ENCODE measurements at places on chromosomes 3 and 15.

DNA sequence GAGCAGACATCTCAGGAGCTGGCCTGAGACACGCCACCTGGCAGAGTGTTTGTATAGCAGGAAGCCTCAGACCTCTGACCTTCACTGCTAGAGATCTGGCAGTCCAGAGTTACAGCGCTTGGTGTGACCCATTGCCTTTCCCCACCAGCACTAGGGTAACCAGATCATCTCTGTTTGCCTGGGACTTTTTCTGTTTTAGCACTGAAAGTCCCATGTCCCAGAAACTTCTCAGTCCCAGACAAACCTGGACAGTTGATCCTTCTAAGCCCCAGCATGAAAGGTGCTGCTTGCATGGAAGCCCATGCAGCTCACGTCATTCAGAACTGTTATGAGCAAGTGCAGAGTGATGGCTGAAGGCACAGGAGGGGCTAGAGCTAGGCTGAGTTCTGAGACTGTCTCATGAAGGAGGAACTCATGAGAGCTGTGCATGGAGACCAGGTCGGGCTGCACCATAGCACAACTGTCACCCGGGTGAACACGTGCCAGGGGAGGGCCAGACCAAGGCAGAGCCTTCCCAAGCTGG, 18.2 kb upstream of the AHSG start:
- DNase-seq: no peak

DNA sequence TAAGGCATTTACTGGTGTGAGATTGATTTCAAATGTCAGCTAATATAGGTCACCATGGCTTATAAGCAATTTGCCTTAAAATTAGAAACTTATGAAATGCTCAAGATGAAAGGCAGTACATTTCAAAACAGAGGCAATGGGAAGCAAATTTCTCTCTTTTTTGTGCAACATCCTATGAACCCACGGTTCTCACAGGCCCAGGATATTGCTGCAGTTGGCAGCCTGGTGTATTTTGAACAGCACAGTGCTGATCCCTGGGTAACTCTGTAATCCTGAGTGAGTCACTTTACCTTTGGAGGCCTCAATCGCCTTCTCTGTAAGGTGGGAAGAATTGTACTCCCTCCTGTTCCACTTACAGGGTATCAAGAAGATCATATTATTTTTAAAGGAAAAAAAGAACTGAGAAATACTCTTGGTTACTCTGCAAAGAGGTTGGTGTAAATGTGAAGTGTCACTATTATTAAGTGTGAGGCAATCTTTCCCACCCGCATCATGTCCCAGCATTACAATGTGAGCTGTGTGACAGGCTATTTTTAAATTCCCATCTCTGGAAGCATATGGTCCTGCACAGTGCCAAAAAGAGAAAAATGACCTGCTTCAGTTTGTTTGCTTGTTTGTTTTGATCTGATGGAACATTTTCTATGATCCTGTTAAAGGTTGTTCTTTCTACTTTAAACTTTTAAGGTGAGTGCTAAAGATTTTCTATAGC, 190.1 kb upstream of the LPP start:
- no peak for DNase-seq

GRCh38 chr15:37101980-37102304, 1.6 kb upstream of the MEIS2 start:
- no peak for DNase-seq

- no peak for DNase-seq
Measured at GRCh38 chr3:155227141-155227540, 66.3 kb downstream of the STRIT1 start.

DNA sequence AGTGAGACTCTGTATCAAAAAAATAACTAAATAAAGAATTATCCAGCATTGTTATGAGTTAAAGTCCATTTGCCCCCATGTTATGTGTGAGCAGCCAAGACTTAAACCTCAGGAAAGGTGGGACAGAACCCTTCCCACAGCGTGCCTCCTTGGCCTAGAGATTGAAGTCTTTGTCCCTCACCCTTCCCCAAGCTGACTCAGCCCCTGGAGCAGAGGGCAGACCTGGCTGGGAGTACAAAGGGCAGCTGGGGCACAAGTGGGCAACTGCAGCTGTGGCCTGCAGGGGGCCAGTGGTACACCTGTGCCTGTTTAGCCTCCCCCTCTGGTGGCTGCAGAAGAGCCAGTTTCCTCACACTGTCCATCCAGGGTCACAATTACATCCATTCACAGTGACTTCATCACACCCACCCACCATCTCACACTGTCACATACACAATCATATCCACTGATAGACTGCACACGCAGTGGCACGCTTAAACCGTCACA, 940 bp upstream of the ACY1 start:
- DNase-seq: no peak

DNA sequence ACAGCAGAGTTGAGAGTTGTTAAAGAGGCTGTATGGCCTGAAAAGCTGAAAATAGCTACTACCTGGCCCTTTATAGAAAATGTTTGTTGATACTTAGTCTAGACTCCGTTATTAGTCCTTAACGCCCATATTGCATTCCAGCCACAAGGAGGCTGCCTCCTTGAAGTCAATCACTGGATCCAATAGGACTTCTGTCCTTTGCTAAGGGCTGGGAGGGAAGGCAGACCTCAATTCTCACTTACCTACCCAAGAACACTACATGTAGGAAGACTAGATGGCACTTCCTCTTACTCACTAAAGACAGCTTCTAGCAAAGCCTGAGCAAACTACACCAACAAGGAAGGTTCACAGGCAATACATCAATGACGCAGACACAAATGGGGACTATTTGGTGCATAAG, 139.5 kb upstream of the HACD2 start:
- DNase-seq: no peak

- DNase-seq: no peak
Measured at GRCh38 chr3:188171682-188172467, 17.9 kb downstream of the LPP start.

DNA sequence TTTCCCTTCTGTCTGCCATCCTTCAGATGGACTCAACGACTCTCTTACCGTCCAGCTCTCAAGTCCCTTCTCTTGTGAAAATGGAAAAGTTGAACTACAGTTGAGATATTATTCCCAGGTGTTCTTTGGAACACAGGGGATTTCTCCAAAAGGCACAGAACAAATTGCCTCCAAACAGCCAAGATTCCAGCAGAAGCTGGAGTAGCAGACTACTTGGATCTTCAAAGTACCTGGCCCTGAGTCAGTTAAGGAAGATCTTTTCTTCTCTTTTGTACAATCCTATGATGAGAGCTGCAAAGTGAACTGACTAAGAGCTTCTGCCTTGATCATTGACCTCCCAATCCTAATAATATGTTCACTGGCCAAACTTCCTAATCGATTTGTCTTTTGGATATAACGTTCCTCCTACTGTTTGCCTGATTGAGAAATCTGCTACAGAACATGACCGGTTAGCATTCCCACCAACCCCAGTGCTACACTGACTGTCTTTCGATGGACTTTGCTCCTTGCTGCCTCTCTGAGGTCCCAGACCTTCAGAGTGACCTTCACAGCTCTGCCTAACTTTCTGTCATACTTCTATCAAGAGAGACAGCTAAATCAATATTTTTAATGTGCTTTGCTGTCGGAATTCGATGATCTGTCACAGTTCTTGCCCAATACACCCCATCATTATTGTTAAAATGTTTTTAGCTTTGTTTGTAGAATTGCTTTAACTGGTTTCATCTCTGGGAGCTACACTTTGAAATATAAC, 21.9 kb downstream of the PAQR9 start:
- DNase-seq: no peak

GRCh38 chr15:56964182-56964581, 45.7 kb downstream of the TCF12 start:
- no peak for DNase-seq

DNA sequence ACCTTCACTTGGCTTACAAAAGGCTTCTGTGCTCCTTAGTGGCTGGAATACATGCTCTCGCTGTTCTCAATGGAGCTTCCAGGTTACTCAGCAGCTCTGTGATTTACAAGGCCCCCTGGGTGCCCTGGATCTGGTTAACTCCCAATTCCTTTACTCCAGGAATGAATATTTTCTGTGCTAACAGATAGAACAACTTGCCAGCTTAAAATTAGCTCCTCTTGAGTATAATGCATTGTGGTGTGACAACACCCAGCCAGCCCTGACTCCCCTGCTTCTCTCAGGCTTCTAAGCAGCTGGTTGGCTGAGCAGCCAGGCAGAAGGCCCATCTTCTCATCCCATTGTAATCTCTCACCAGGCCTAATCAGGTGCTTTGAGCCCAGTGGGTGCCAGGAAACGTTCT, 246.4 kb downstream of the ALCAM start:
- no peak for DNase-seq

DNA sequence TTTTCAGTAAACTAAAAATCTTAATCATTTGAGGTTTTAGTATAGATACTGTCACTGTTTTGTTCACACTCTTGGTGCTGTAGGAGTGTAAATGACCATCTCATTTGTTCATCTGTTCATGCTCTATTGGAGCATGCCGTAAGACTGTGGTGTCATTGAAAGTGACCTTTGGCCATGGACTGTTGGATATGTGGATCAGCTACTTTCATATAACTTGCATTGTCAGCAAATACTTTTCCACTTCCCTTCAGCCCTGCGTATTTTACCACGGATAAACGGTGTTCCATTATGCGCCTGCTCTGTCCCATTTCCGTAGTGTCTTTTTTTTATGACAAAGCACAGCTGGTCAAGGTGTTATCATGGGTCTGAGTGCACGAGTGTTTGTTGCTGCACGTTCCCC, 32.6 kb upstream of the SENP5 start:
- no peak for DNase-seq

GRCh38 chr3:127428344-127428997, 140.6 kb upstream of the PRR20G start:
- DNase-seq: no peak

- no peak for DNase-seq
Measured at GRCh38 chr3:69065318-69065964, 13.3 kb upstream of the TMF1 start.

- DNase-seq: no peak
Measured at GRCh38 chr15:71136159-71136783, 21.0 kb downstream of the THSD4 start.

GRCh38 chr3:155292133-155292532, 1.4 kb downstream of the STRIT1 start:
- DNase-seq: no peak

DNA sequence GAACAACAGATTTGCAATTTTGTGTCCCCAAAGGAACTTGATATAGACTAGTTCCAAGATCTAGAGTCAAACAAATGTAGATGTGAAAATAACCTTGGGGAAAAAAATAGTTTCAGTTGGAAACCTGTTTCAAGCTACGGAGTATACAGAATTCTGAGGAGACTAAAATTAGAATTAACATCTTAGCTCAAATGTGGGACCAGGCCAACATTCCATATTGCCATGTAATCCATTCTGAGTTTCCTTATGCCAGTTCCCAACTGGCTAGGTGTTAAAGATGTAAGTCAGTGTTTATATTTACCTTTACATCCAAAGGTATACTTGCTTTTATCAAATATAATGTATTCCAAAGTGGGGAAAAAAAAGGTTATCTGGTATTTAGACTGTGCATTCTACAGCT, 76.3 kb downstream of the UBE3A start:
- no peak for DNase-seq

GRCh38 chr3:16104156-16104555, 70.3 kb upstream of the GALNT15 start:
- no peak for DNase-seq

GRCh38 chr15:43505738-43506137, 11.7 kb upstream of the MAP1A start:
- no peak for DNase-seq

GRCh38 chr3:183907911-183908331, 23.2 kb upstream of the PARL start:
- no peak for DNase-seq

- DNase-seq: no peak
Measured at GRCh38 chr3:188284455-188285212, 130.7 kb downstream of the LPP start.

- DNase-seq: no peak
Measured at GRCh38 chr15:95718441-95718840, 612.1 kb upstream of the NR2F2 start.

DNA sequence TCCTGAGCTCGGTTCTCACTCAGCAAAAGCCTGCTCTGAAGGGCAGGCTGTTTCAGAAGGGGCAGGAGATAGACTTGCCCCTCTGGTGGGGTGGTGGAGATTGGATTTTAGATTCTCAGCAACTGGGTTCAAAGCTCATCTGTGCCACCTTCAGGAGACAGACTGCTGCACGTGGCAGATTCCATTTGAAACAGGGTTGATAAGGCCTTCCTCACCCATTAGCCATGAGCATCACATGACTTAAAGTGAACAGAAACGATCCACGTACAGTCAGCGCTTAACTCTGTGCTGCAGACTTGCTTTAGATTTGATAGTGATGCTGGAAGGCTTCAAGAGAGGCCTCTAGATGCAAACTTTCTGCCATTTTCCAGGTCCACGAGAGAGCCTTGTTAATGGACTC, 35.0 kb upstream of the MGLL start:
- DNase-seq: no peak

DNA sequence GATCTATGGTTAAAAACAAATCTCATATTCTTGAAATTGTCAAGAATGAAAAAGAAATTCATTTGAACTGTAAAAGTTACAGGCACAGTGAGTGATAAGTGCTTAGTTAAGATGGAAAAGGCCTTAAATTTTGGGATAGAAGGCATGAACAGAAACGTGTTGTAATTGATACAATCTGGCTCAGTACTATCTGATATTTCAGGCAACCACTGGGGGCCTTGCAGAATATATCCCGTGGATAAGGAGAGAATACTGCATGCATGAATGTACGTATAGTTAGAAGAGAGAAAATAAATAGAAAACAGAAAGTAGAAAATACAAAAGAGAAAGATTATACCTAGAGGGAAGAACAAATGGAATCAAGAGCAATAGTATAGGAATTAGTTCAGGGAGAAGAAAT, 741.4 kb upstream of the CCDC54 start:
- DNase-seq: no peak

GRCh38 chr3:160018959-160019358, 30.3 kb downstream of the IL12A start:
- no peak for DNase-seq

GRCh38 chr3:134956844-134957243, 161.8 kb downstream of the EPHB1 start:
- DNase-seq: no peak

GRCh38 chr3:146626403-146627122, 21.4 kb upstream of the PLSCR5 start:
- no peak for DNase-seq

DNA sequence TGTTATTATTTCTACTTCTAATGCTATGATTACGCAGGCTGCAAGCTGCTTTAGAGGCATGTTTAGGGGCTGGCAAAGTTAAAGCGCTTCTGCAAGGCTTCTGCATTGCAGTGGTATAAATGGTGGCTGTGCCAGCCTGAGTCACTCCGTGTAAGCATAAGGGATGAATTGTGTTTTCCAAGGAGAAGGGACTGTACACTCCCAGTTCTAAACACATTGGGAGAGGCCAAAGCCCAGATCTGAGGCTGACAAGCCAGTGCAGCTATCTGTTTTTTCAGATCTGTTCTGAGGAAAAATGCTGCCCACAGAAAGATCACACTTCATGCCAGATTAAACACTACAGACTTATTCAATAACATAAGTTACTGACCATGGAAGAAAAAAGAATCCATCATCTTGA, 83.8 kb downstream of the PRICKLE2 start:
- DNase-seq: no peak

DNA sequence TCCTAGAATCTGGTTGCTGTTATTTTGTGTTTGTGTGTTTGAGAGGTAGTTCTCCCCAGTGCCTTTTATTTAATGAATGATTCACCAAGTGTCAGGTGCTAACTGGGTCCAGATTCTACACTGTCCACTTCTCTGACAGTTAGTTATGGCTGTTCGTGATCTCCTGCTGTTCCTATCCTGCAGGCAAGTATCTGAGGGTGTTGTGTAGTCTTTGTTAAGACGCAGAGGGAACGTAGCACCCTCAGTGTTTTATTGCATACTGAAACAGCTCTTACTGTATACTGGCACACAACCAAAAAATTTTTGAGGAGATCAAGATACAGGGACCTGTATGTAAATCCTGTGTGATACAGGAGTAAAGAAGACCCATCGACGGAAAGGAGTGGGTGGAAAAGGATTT, 1271.3 kb downstream of the ROBO1 start:
- DNase-seq: no peak

All from stimulated activated CD8-positive, alpha-beta memory T cell treated with anti-CD3 and anti-CD28 coated beads, Interleukin-4, amount 100 ng/mL, for 4 hours (primary cell).